ENCODE measurements at places on chromosomes 5 and 9. TPM values are rescaled to one million over a fixed set of nuclear protein-coding genes. Genes with fewer than 3 reads are reported as not detected.

Gene FOXD4L5
- not detected for total RNA-seq

Gene ZNF454
- 1.4 TPM for total RNA-seq

Gene SPINK13
- not detected for total RNA-seq

Gene WNT8A
- not detected for total RNA-seq

Gene SLC27A4
- 18.2 TPM for total RNA-seq

Gene CD74
- 271 TPM for total RNA-seq

Gene HACD4
- total RNA-seq = 0.58 TPM

Gene ASTN2
- 3.5 TPM for total RNA-seq

Gene RLN2
- total RNA-seq = 0.49 TPM

Gene ADAMTS16
- 0.09 TPM for total RNA-seq

Gene RNF183
- not detected for total RNA-seq

GRCh38 chr9:131727184-131727759 lies 12.6 kb downstream of the RAPGEF1 start:
- no peak for DNase-seq

DNA sequence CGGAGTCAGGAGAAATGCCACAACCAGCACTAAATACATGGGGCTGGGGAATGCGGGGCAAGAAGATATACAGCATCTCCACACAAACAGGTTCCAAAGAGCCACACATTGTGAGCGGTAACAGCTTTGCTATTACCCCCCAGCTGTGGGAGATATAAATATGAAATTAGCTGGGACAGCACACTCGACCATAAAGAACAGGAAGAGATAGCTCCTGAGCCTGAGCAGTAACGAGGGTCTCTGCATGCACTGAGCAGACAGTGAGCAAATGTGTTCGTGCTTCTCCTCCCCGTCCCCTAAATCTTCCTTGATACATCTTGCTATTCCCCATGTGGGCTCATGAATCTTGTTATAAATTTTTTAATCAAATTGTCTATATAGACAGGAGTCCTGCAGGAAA lies 53.1 kb downstream of the ADAMTS2 start:
- no peak for DNase-seq

DNA sequence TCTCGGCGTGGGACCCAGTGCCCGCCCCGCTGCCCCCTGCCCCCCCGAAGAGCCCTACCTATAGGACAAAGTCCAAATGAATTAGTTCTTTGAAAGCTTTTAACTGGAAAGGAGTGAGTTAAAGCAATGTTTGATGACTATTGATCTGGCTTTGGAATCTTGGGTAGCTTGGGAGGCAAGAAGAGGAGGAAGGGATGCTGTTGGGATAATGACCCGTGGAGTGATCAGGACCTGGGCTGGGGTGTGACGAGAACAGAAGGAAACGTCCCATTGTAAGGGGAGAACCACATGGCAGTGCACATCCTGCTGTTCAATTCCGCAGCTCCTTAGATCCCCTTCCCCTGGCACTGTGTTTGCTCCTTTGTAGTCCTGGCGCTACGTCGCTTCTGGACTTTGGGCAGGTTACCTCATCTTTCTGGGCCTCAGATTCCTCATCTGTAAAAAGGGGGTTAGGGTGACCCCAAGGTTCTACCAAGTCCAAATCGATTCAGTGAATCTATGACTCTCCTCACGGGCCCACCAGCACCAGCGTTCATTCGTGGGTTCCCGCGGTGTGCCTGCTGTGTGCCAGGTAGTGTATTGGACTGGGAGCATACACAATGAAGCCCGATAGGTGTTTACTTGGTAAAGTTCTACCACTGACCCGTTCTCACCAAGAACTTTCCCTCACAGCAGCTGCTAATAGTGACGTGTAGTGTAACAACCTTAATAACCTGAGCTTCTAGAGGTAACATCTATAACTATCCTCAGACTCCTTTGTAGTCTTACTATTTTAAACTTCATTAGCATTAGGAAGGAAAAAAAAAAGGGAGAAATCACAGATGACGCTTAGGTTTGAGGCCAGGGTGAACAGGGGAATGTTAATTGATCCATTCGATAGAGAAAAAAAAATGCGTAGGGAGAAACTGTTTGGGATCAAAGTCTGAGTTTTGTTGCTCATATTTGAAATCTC lies 1.1 kb upstream of the NADK2 start:
- DNase-seq = no peak

DNA sequence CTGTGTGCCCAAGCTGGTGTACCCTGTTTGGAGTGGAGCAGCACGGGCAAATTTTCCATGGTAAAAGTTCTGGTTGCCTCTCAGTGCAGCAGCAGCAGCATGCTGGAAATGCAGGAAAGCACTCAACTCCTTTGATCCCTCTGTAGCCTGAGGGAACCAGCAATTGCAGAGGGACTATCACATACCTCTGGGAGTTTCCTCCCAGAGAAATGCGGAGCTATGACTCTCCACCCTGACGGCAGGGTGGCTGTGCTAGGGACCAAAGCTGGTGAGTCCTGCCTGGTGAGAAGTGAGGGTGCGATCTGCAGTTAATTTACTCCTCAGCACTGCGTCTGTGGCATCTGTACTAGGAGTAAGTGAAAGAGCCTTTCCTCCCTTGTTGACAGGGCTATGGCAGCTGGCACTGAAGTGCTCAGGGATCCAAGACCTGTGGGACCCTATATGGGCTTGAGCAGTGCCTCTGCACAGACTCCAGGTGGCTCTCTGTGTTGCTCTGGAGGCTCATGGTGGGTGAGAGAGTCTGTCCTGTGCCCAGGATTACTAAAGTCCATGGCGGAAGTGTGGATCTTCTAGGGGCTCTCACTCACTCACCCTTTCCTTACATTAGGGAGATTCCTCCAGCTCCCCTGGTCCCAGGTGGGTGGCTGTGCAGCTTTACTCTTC lies 601.2 kb upstream of the TYRP1 start:
- no peak for DNase-seq

DNA sequence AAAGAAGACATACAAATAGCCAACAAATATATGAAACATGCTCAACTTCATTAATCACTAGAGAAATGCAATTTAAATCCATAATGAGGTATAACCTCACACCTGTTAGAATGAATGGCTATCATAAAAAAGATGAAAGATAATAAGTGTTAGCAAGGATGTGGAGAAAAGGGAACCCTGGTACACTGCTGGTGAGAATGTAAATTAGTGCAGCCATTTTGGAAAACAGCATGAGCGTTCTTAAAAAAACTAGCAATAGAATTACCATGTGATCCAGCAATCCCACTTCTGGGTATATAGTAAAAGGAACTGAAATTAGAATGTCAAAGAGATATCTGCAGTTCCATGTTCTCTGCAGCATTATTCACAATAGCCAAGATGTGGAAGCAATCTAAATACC lies 64.2 kb upstream of the CEP78 start:
- no peak for DNase-seq

- no peak for DNase-seq
Measured at GRCh38 chr5:144092508-144092907, 78.0 kb downstream of the YIPF5 start.

DNA sequence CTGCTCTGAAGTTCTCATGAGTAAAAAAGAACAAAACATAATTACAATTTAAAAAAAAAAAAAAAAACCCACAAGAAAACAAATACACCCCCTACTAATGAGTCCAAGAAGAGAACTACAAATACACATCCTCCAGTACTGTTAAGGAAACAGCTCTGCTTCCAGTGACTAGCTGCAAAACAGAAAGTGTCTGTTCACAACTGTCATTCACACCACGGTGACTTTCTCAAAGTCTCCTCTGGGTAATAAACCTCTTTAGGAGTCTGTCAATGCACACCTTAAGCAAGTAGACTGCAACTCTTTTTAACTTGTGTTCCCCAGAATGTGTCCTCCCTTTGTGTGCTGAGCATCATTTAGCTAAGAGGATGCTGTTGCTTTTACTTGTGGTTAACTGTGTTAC lies 6.2 kb downstream of the REEP5 start:
- DNase-seq = no peak

GRCh38 chr5:25095261-25095660 lies 450.5 kb upstream of the CDH10 start:
- no peak for DNase-seq

GRCh38 chr5:143985832-143986515 lies 174.0 kb downstream of the HMHB1 start:
- DNase-seq = no peak

GRCh38 chr5:61381968-61382367 lies 49.9 kb downstream of the ZSWIM6 start:
- no peak for DNase-seq

DNA sequence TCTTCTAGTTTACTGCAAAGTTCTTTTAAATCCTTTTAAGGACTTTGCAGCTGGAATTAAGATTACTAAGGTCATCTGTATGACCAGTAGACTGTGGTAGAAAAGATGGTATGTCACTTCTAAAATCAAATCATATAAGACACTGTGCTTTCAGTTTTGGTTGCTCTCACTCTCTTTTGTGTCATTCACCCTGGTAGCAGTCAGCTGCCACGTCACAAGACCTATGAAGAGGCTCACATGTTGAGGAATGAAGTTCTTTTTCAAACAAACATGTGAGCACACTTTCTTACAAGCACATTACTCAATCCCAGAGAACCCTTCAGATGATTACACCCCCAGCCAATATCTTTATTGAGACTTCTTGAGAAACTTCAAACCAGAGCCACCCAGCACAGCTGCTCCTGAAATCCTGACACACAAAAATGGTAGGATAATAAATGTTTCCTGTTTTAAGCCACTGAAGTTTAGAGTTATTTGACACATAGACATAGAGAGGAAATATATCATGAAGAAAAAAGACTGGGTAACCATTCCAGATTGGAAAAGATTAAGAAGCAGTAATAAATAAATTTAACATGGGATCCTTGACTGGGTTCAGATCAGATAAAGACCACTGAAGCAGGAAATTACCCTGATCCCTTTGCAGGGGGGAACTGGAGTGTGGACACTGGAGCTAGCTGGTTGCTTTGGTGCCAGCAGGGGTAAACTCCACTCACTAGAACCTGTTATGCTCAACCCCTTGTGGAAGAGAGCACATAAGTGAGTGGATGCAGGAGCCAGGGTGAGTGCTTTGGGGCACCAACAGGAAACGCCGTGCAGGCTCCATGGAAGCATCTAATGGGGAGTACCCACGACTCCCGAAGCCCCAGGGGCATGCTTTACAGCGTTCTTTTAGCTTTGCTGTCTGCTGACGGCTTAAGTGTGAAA lies 64.1 kb downstream of the SLCO4C1 start:
- no peak for DNase-seq

- DNase-seq = no peak
Measured at GRCh38 chr5:159511570-159511969, 181.3 kb upstream of the IL12B start.

DNA sequence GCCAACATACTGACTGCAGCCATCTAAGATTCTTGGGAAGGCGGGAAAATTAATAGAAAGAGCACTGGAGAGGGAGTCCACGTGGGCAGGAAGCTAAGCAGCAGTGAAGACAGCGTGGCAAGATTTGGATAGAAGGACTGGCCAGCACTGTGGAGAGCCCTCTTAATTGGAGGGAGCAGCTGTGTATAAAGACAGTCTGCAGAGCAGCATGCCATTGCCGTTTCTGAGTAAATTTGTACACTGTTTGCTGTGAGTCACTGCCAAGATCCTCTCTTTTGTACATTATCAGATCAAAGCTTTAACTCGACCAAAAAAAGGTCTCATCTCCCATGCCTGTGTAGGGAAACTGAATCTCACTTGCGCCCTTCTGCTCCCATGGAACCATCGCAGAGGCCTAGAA lies 45.3 kb downstream of the INSYN2B start:
- no peak for DNase-seq

DNA sequence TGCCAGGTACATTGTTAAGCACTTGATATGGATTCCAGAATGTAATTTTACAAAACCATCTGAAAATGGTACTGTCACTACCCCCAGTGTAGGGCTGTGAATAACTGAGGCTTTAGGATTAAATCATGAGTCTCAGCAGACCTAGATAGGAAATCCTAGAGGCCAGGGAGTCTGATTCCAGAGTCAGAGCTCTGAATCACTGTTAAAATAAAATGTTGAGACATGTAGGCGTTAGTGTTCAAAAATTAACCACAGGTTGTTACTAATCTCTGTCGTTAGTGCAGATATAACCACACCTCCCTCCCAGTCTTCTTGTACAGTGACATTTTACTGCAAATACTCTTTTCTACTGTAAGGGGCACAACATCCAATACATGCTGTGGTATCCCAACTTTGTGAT lies 1828.8 kb downstream of the MAT2B start:
- no peak for DNase-seq

DNA sequence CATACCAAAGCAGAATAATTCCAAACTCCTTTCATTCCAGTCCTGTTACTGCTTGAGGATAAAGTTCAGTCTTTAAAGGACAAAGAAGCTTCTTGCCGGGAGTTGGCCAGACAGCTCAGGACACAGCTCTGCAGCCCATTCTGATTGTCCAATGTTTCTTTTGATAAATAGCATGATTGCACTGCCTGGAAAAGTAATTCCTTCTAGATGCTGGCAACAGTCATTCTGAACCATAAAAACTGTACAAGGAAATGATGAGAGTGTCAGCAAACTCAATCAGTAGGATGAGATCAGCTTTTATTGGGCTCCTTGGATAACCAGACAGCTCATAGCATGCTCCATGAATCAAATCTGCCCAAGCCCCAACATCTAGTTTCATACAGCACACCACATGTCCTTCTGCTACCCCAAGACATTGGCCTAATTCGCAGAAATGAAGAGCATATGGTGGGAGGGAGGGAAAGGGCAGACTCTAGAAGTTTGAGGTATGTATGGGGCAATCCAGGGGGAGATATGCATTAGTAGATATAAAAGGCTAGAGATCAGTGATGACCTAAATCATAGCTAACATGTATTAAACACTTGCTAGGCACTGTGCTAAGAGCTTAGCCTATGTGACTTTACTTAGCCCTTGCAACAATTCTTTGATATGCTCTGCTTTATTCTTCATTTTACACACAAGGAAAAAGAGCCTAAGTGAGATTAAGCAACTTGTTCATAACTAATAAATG lies 219.9 kb upstream of the NREP start:
- DNase-seq = no peak

- DNase-seq = no peak
Measured at GRCh38 chr9:95096807-95097206, 220.7 kb downstream of the FANCC start.

- DNase-seq = no peak
Measured at GRCh38 chr5:83636156-83636555, 84.5 kb downstream of the HAPLN1 start.

GRCh38 chr5:122680623-122681350 lies 94.1 kb upstream of the SNX2 start:
- DNase-seq = no peak

- DNase-seq = no peak
Measured at GRCh38 chr5:138596105-138596881, 21.1 kb upstream of the HSPA9 start.

- no peak for DNase-seq
Measured at GRCh38 chr5:172091956-172092732, 85.7 kb upstream of the FBXW11 start.

DNA sequence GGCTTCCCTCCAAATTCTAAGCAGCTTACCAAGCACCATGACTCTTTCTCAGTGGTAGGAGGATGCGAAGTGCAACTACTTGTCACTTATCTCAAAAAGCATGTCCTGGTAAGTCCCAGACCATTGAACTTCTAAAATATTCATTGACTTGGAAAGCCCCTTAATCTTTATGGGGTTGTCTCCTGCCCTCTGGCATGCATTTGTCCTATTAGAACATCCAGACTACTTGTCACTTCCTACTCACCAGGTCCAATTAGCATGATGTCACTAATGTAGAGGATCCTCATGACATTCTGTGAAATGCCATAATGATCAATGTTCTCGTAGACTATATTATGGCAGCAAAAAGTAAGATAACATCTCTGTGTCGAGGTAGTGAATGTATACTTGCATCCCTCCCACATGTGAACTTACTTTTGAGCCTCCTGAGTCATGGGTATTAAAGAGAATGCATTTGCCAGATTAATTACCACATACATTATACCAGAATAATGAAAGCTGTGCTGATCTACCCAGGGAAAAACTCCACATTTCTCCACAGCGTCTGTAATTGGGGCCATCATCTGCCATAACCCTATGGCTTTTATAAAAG lies 63.5 kb upstream of the RAD23B start:
- no peak for DNase-seq
